ENCODE measurements at places on chromosomes 16 and 17. TPM values are rescaled to one million over a fixed set of nuclear protein-coding genes. Genes with fewer than 3 reads are reported as not detected.

FADS6 gene
- total RNA-seq = not detected

NUPR1 gene
- not detected for total RNA-seq

DNA sequence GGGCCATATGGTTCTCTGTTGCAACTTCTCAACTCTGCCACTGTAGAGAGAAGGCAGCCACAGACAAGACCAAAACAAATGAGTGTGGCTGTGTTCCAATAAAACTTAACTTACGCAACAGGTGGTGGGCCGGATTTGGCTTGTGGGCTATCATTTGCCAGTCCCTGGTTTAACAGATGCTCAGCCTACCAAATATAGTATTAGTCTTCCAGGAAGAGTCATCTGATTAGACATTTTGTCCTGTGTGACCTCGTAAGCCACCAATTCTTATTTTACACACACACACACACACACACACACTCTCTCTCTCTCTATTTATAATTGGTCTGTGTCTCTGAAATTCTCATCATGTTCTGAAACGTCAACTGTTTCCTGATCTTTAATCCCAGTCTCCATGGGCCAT is 245.9 kb downstream of the XYLT1 start:
- no peaks in the 10 kb centered on the region for H3K27me3 ChIP-seq
- DNase-seq = no peak
- no peak overlapping the region for H3K4me3 ChIP-seq
- peaks cover 14% of the 10 kb centered on the region for H3K36me3 ChIP-seq
- H3K4me1 ChIP-seq = peaks cover 30% of the 10 kb centered on the region

- H3K4me3 ChIP-seq = peak overlapping the region; percentile 14
- no peak for DNase-seq
- peaks cover 2% of the 10 kb centered on the region for H3K27me3 ChIP-seq
Measured at GRCh38 chr17:81456091-81456490, 56.5 kb downstream of the ACTG1 start.

MYBBP1A gene
- 88.6 TPM for total RNA-seq

DNA sequence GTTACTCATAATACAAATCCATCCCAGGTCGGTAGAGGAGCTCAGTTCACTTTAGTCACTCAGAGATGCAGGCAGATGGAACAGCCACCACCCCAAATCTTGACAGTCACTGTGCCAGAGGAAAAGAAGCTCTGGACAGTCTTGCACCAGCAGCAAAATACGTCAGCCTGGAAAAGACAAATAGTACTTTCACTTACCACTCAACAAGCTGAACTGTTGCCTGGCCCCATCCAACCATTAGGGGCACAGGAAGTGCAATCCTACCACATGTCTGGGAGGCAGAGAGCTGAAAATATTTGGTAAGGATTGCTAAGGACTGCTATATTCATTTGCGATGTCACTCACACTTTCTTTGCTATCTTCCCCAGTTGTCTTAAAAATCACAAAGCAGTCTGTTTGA is 239.1 kb upstream of the TOX3 start:
- peaks cover 5% of the 10 kb centered on the region for H3K27me3 ChIP-seq
- no peaks in the 10 kb centered on the region for H3K36me3 ChIP-seq
- H3K4me3 ChIP-seq = no peak overlapping the region
- H3K27ac ChIP-seq = no peak overlapping the region

GRCh38 chr16:63617047-63617989 is 1504.5 kb downstream of the CDH11 start:
- H3K27ac ChIP-seq = no peak overlapping the region
- no peaks in the 10 kb centered on the region for H3K27me3 ChIP-seq
- DNase-seq = no peak
- H3K4me3 ChIP-seq = no peak overlapping the region
- H3K36me3 ChIP-seq = peaks cover 7% of the 10 kb centered on the region

DNA sequence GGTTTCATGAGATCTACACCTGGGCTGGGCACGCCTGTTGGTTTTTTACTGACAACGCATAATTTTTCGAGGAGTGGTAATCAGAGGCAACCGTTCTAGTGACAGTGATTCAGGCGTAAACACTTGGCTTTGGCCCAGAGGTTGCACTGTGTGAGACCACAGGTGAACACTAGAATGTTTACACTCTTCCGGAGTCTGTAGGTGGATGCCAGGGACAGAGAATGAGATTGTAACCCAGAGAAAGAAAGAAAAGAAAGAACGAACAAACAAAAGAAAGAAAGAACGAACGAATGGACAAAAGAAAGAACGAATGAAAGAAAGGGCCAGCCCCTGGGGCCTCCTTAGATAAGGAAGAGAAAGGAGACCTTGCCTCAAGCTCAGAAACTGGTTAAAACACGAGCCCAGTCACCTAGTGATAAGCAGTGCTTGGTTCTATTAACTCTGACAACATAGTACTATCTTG is 113.2 kb downstream of the PRKCB start:
- peak; percentile 62 for DNase-seq
- H3K4me1 ChIP-seq = peaks cover 95% of the 10 kb centered on the region
- peak overlapping the region; percentile 94 for H3K27ac ChIP-seq

CLDN7 gene
- 4.2 TPM for total RNA-seq

GRCh38 chr17:59963738-59964481 is 630 bp downstream of the RNFT1 start:
- H3K36me3 ChIP-seq = no peaks in the 10 kb centered on the region
- peak overlapping the region; percentile 95 for H3K27ac ChIP-seq
- H3K4me3 ChIP-seq = peak overlapping the region; percentile 92
- DNase-seq = peak; percentile 17
- H3K4me1 ChIP-seq = peaks cover 33% of the 10 kb centered on the region
- H3K27me3 ChIP-seq = no peaks in the 10 kb centered on the region

DNA sequence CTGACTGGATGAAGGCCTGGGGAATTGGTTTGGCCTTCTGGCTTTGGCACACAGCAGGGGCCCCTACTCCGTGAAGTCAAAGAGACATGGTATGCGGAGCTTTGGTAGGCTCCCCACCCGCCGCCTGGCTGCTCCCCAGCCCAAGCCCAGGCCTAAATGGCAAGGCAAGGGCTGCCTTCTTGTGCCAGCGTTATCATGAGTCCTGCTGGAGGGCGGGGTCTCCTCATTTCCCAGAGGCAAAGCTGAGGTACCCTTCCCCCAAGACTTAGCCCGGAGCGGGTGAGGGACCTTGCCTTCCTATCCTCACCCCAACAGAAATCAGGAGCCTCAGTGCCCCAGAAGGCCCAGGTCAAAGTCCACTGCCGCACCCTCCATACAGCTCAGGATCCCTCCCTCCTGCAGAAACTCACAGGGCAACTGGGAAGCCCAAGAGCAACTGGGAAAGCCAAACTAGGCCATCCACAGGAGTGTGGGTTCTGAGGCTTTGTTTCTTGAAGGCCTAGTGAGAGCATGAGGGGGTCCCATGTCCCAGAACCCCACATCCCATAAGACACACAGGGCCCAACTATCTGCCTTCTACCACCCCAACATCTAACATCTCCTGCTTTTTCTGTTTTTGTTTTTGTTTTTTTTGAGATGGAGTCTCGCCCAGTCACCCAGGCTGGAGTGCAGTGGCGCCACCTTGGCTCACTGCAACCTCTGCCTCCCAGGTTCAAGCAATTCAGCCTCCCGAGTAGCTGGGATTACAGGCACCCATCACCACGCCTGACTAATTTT is 9.3 kb downstream of the PGAP3 start:
- DNase-seq = no peak
- peaks cover 10% of the 10 kb centered on the region for H3K36me3 ChIP-seq

DNA sequence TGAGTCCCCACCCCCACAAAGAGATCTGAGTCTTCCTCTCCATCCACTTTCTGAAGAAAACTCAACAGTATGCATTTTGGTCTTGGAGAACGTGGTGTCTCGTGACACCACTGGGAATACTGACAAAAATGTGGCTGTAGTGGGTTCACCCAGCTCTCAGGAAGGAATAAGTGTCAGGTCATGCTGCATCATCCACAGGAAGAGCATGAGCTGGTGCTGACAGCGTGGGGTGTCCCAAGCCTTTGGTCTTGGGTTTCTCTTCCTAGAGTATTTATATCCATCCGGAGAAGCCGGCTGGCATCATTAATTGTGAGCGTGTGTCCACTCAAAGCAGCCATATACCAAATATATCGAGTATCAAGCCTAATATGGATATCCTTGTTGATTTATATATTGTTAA is 55.9 kb downstream of the C17orf67 start:
- H3K27me3 ChIP-seq = no peaks in the 10 kb centered on the region
- no peak overlapping the region for H3K4me3 ChIP-seq
- no peak for DNase-seq
- H3K36me3 ChIP-seq = no peaks in the 10 kb centered on the region
- H3K27ac ChIP-seq = no peak overlapping the region
- H3K4me1 ChIP-seq = peaks cover 17% of the 10 kb centered on the region

DNA sequence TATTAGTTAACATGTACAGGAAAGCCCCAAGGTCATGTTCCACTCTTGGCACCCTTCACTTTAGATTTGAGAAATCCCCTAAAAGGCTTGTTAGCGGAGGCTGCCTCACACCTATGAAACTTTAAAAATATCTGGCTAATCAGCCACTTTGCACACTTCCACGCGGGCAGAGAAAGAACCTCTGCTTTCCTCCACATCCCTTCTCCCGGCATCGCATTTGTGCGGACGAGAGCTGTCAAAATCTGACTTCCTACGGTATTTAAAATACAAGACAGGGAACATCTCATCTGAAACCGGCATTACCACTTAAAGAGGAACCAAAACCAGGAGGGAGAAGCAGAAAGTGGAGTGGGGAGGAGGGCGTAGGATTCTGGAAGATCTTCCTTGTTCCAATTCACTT is 422.3 kb downstream of the TMEM114 start:
- no peak overlapping the region for H3K27ac ChIP-seq
- H3K36me3 ChIP-seq = no peaks in the 10 kb centered on the region
- H3K4me3 ChIP-seq = no peak overlapping the region
- DNase-seq = no peak
- peaks cover 14% of the 10 kb centered on the region for H3K27me3 ChIP-seq
- H3K4me1 ChIP-seq = no peaks in the 10 kb centered on the region

CHMP6 gene
- total RNA-seq = 40.1 TPM

TBKBP1 gene
- total RNA-seq = 3.1 TPM

- DNase-seq = no peak
- no peaks in the 10 kb centered on the region for H3K27me3 ChIP-seq
- H3K27ac ChIP-seq = no peak overlapping the region
- no peak overlapping the region for H3K4me3 ChIP-seq
Measured at GRCh38 chr17:17941015-17941414, 31.2 kb downstream of the TOM1L2 start.

ESRP2 gene
- total RNA-seq = 0.36 TPM

DNA sequence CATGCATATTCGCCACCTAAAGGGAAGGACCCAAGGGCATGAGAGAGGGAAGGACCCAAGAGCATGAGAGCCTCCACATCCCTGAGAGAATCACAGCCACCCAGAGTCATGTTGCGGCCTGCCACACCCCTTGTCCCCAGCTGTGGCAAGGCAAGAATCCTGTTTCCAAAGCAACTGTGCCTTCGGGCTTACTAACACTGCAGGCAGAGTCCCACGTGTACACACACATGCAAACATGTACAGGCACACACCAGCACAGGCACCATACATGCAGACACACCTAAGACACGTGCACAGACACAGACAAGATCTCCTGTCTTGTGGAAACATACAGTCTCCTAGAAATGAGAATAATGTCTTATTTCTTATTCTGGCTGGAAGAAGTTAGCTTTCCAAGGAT is 92.4 kb upstream of the CDYL2 start:
- no peak overlapping the region for H3K27ac ChIP-seq
- no peaks in the 10 kb centered on the region for H3K4me1 ChIP-seq
- DNase-seq = no peak

ZNF764 gene
- total RNA-seq = 18.8 TPM

GRAP gene
- total RNA-seq = 69.9 TPM

- H3K4me3 ChIP-seq = no peak overlapping the region
- peaks cover 10% of the 10 kb centered on the region for H3K27me3 ChIP-seq
- no peaks in the 10 kb centered on the region for H3K36me3 ChIP-seq
- peaks cover 18% of the 10 kb centered on the region for H3K4me1 ChIP-seq
Measured at GRCh38 chr17:7113273-7114071, 1.1 kb downstream of the ASGR2 start.

TMEM231 gene
- total RNA-seq = 2.4 TPM

DNA sequence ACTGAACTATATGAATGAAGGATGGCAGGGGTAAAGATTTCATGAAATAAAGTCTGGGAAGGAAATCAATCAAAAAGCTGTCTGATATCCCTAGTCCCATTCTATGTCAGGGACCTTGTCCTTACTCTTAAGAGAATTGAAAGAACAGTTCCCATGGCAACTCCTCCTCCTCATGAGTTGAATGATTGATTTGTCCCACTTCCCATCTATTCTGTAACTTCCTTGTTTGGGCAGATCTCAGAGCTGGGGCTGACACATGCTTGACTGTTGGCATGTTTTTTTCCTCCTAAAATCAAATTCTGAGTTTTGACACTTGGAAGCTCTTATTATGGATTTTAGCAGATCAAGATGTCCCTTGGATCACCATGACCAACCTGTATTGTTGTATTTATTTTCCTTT is 1138.6 kb upstream of the CDH8 start:
- H3K4me3 ChIP-seq = no peak overlapping the region
- DNase-seq = no peak
- H3K36me3 ChIP-seq = peaks cover 2% of the 10 kb centered on the region
- no peaks in the 10 kb centered on the region for H3K27me3 ChIP-seq
- no peaks in the 10 kb centered on the region for H3K4me1 ChIP-seq

USP6 gene
- total RNA-seq = 0.39 TPM

C16orf92 gene
- total RNA-seq = not detected

DNA sequence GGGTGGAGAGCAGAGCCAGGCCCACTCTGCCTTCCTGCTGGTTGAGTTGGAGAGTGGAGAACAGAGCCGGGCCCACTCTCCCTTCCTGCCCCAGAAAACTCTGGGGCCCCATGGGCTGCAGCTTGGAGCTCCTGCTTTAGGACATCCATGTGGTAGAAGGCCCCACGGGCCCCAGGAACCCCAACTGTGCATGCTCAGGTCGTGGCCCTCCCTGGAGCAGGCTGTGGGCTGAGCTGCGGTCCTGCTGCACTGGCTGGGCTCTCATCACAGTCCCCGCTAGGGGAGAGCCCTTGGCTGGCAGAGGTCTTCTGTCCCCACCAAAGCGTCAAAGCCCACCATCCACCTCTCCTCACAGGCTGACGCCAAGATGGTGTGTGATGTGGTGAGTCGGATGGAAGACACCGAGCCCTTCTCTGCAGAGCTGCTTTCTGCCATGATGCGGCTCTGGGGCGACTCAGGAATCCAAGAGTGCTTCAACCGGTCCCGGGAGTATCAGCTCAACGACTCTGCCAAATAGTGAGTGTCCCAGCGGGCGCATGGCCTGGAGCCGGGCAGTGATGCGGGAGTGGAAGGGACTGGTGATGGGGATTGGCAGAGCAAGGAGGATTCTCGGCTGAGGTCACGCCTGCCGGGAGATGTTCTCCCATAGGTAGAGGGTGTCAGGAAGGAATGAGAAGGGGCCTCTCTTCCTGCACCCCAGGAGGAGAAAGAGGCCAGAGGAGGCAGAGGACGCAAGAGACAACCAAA is 96.9 kb downstream of the AMFR start:
- no peak overlapping the region for H3K4me3 ChIP-seq
- no peaks in the 10 kb centered on the region for H3K4me1 ChIP-seq
- DNase-seq = no peak
- no peaks in the 10 kb centered on the region for H3K27me3 ChIP-seq
- no peaks in the 10 kb centered on the region for H3K36me3 ChIP-seq
- H3K27ac ChIP-seq = peak overlapping the region; percentile 38

DNA sequence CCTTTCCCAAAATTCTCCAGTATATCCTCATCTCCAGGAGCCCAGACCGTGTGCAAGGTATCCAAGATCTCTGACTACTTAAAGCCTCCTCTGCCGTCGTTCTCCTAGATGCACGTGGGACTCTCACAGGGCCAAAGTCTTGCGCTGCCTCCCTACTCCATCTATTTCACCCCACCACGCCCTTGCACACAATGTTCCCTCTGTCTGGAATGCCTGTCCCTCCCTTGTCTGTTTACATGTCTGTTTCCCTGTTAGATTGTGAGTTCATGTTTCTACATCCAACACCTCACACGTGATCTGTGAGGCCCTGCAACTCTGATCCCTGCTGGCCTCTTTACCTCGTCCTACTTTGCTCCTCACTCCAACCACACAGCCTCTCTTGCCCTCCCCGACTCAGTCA is 4.9 kb upstream of the FZD2 start:
- H3K36me3 ChIP-seq = no peaks in the 10 kb centered on the region
- H3K4me1 ChIP-seq = peaks cover 18% of the 10 kb centered on the region
- H3K27me3 ChIP-seq = peaks cover 17% of the 10 kb centered on the region

All from naive thymus-derived CD8-positive, alpha-beta T cell (primary cell).